ENCODE measurements at places on chromosomes 7 and 10. TPM values are rescaled to one million over a fixed set of nuclear protein-coding genes. Genes with fewer than 3 reads are reported as not detected.

- no peaks in the 10 kb centered on the region for H3K27me3 ChIP-seq
- H3K4me1 ChIP-seq: peaks cover 3% of the 10 kb centered on the region
- no peak overlapping the region for H3K27ac ChIP-seq
- no peaks in the 10 kb centered on the region for H3K36me3 ChIP-seq
These were observed 5.2 kb upstream of the ACBD5 start for GRCh38 chr10:27245836-27246235.

- no peak overlapping the region for H3K4me3 ChIP-seq
These were observed 16.8 kb upstream of the CRTAC1 start for GRCh38 chr10:98047009-98047741.

Gene ARMC3
- total RNA-seq: 3.2 TPM

- no peak for DNase-seq
- peaks cover 5% of the 10 kb centered on the region for H3K4me1 ChIP-seq
- no peaks in the 10 kb centered on the region for H3K36me3 ChIP-seq
These were observed 24.4 kb downstream of the GPR141 start for GRCh38 chr7:37707754-37708485.

DNA sequence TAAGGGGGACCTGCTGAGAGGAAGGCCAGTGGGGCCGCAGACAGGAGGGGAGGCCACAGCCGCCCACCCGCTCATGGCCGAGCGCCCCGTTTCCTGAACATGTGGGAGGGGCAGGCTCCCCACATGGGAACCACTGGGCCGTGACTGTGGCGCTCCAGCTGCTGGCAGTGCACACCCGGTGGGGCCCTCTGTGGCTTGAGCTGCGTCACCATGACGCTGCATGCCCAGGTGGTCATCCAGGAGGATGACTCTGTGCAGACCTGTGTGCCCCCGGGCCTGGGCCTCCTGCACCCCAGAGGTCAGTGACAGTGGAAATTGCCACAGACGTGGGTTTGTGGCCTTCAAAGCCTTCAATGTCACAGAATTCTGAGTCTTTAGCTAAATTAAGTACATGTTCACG, 85.1 kb downstream of the MGMT start:
- no peak overlapping the region for H3K27ac ChIP-seq
- H3K27me3 ChIP-seq: no peaks in the 10 kb centered on the region
- DNase-seq: no peak
- H3K36me3 ChIP-seq: no peaks in the 10 kb centered on the region
- H3K4me1 ChIP-seq: no peaks in the 10 kb centered on the region

Gene GPC2
- 2.0 TPM for total RNA-seq

Gene VENTX
- 0.83 TPM for total RNA-seq

DNA sequence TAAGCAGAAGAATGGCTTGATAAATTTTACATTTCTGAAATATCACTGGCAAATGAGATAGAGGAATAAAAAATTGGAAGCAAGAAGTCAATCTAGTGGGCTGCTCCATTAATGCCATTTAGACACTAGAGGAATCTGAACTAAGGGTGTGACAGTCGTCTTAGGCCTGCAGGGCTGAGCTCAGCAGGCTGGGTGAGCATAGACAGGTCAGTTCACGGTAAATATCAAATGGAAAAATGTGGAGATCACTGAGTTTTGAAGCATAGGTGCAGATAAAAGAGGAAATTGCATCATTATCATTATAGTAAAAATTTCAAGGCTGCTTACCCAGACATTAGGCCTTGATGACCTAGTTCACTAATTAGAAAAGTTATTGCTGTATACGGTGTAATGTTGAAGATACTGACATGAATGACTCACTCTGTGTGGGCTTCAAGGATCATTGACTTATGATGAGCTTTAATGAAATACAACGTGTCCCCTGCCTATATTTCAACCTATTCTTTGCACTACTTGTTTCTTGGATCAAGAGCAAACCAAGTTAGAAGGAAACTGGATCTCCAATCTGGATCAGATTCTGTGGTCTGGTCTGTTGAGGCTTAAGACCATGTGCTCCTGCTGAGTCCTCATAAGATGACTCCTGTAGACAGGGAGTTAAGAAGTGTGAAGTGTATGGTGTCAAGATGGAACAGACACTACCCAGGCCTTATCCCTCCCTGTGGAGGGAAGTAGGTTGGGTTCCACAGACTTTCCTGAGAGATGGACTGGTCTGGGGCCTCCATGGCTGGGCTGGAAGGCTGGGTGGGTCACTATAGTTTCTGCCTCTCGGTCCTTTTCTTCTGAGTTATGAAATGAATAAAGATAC, 3.6 kb downstream of the OR2F2 start:
- H3K27ac ChIP-seq: no peak overlapping the region
- H3K4me3 ChIP-seq: no peak overlapping the region
- no peaks in the 10 kb centered on the region for H3K27me3 ChIP-seq

Gene CPN1
- not detected for total RNA-seq

GRCh38 chr10:69172241-69172982, 7.6 kb upstream of the SUPV3L1 start:
- no peaks in the 10 kb centered on the region for H3K4me1 ChIP-seq
- H3K36me3 ChIP-seq: no peaks in the 10 kb centered on the region
- H3K4me3 ChIP-seq: no peak overlapping the region
- no peak for DNase-seq
- H3K27me3 ChIP-seq: no peaks in the 10 kb centered on the region

DNA sequence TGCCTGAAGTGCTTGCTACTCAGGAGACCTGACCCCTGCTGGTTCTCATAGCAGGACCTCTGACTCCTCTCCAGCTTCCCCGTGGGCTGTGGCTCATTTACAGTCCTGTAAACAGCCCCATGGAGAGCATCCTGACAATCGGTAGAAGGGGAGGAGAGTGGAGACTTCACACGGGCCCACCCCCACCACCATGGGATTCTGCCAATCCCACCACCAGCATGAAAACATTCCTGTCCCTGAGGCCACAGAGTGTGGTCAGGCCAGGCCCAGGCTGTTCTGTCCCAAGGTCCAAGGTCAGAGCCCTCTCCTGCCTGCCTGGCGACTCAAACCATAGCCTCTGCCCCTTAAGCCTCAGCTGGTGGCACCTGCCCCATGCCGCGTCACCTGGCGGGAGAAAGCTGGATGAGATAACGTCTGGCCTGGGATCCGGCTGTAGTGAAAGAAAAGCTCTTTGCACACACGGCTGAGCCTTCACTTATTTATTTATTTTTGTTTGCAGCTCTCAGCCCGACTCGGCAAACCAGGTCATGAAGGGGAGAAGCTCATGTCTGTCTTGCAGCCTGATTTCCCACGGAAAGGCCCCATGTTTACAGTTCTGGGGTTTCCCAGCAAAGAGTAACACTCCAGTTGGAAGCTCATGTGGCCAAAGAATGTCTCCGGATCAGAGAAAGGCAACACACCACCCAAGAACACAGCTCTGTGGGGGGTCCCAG, 293.6 kb upstream of the ZMIZ1 start:
- H3K27me3 ChIP-seq: no peaks in the 10 kb centered on the region
- peak overlapping the region; percentile 9 for H3K27ac ChIP-seq
- H3K36me3 ChIP-seq: no peaks in the 10 kb centered on the region
- H3K4me3 ChIP-seq: no peak overlapping the region

GRCh38 chr10:128804411-128804810, 662.6 kb upstream of the MGMT start:
- no peaks in the 10 kb centered on the region for H3K4me1 ChIP-seq
- no peaks in the 10 kb centered on the region for H3K36me3 ChIP-seq
- no peak overlapping the region for H3K27ac ChIP-seq
- H3K4me3 ChIP-seq: no peak overlapping the region
- DNase-seq: no peak
- no peaks in the 10 kb centered on the region for H3K27me3 ChIP-seq

DNA sequence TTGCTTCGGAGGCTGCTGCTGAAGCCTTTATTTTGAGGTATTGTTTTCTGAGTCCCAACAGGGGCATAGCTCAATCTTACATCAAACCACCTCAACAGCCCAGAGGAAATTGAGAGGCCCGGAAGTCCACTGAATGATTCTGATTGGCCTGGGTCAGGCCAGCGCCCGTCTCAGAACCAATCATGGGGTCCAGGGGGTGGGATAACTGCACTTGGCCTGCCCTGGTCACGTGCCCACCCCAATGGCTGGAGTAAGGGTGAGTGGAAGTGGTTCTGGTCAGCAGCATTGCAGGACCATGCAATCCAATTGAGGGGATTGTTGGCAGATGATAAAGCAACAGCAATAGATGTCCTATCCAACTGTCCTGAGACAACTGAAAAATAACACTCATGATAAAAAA, 190.6 kb downstream of the HERPUD2 start:
- no peak for DNase-seq
- H3K27me3 ChIP-seq: no peaks in the 10 kb centered on the region
- H3K4me1 ChIP-seq: no peaks in the 10 kb centered on the region
- no peaks in the 10 kb centered on the region for H3K36me3 ChIP-seq
- no peak overlapping the region for H3K27ac ChIP-seq

GRCh38 chr10:70885931-70886903, 2.1 kb downstream of the PCBD1 start:
- H3K4me1 ChIP-seq: peaks cover 9% of the 10 kb centered on the region
- H3K36me3 ChIP-seq: no peaks in the 10 kb centered on the region
- no peak for DNase-seq
- no peaks in the 10 kb centered on the region for H3K27me3 ChIP-seq

DNA sequence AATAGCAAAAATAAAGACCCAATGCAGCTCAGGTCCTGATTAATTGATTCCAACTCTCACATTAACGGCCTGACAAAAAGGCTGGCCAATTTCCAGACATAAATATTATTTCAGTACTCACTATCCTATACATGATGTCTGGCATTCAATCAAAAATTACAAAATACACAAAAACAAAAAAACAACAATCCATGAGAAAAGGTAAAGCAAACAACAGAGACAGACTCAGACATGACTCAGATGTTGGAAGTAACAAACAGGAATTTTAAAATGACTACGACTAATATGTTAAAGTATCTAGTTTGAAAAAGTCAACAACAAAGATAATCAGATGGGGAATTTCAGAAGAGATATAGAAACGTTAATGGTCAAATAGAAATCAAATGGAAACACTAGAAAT, 152.8 kb downstream of the AMPH start:
- H3K27me3 ChIP-seq: no peaks in the 10 kb centered on the region
- H3K4me1 ChIP-seq: no peaks in the 10 kb centered on the region
- no peak overlapping the region for H3K27ac ChIP-seq
- no peak overlapping the region for H3K4me3 ChIP-seq
- no peaks in the 10 kb centered on the region for H3K36me3 ChIP-seq

GRCh38 chr7:139696552-139696951, 81.2 kb downstream of the HIPK2 start:
- no peaks in the 10 kb centered on the region for H3K27me3 ChIP-seq
- no peak overlapping the region for H3K4me3 ChIP-seq
- no peak overlapping the region for H3K27ac ChIP-seq
- peaks cover under 1% of the 10 kb centered on the region for H3K4me1 ChIP-seq
- no peaks in the 10 kb centered on the region for H3K36me3 ChIP-seq
- no peak for DNase-seq

- H3K4me1 ChIP-seq: no peaks in the 10 kb centered on the region
- DNase-seq: no peak
- H3K27me3 ChIP-seq: no peaks in the 10 kb centered on the region
- H3K4me3 ChIP-seq: no peak overlapping the region
- no peak overlapping the region for H3K27ac ChIP-seq
- H3K36me3 ChIP-seq: no peaks in the 10 kb centered on the region
These were observed 23.1 kb downstream of the SORCS3 start for GRCh38 chr10:104664205-104664604.

DNA sequence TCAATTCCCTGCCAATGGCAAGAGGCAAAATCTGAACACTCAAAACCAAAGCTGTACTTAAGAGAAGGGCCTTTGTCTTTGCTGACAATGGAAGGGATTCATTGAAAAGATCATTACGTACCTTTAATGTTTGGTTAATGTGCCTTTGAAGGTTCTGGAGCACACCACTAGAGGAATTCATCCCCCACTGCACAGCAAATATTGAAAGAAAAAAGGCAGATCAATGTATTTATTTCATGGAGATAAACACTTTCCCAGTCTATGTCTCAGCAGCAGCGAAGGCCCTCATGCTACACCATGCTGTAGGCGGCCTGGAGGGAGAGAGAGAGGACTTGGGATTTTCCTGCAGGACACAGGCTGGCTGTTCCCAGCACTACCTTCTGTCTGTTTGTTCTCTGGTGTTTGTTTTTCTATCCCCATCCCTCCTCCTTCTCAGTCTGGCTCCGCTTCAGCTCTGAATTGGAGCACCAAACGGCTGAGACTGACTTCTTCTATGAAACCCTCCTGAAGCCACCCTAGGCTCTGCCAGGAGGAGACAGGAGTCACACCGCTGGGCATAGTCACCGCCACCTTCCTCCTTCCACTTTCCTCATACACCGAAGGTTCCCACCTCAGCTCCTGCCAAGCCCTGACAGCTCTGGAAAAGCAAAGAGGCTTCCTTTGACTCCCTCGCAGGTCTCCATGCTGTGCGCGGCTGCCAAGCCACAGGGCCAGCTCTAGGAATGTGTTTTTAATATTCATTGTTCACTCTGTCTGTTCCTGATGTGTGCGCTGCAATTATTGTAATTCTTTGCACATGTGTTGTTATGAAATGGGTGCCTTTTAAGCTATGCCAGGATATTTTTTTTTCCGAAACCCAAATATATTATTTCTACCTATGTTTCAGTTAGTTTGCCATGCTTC, 301.5 kb downstream of the FZD1 start:
- peaks cover 2% of the 10 kb centered on the region for H3K4me1 ChIP-seq
- H3K27ac ChIP-seq: peak overlapping the region; percentile 11
- peak; percentile 18 for DNase-seq
- no peak overlapping the region for H3K4me3 ChIP-seq
- H3K36me3 ChIP-seq: no peaks in the 10 kb centered on the region

GRCh38 chr10:80890146-80890545, 352.4 kb downstream of the SH2D4B start:
- no peak overlapping the region for H3K4me3 ChIP-seq
- H3K27me3 ChIP-seq: no peaks in the 10 kb centered on the region
- no peaks in the 10 kb centered on the region for H3K4me1 ChIP-seq

GRCh38 chr10:31648966-31649365, 279.7 kb downstream of the ARHGAP12 start:
- H3K4me3 ChIP-seq: no peak overlapping the region
- no peaks in the 10 kb centered on the region for H3K27me3 ChIP-seq
- no peak overlapping the region for H3K27ac ChIP-seq
- DNase-seq: no peak
- no peaks in the 10 kb centered on the region for H3K36me3 ChIP-seq

DNA sequence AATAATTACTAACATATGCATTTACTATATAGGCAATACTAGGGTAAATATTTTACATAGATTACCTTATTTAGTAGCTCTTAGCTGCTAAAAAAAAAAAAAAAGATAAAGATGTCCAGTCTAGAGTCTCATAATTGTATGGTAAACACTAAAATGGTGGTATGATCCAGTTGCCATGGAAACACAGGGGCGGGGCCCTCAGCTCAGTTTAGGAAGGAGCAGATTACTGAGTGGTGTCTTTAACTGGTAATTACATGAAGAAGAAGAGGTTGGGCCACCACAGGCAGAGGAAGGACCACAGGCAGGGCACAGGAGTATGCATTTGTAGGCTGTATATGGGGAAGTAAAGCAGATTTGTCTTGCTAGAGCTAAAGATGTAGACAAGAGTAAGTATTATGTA, 43.7 kb downstream of the ITGB8 start:
- H3K4me1 ChIP-seq: no peaks in the 10 kb centered on the region
- H3K4me3 ChIP-seq: no peak overlapping the region
- H3K27me3 ChIP-seq: no peaks in the 10 kb centered on the region
- no peak for DNase-seq
- H3K27ac ChIP-seq: no peak overlapping the region
